ENCODE measurements at places on chromosomes 1 and 21. TPM values are rescaled to one million over a fixed set of nuclear protein-coding genes. Genes with fewer than 3 reads are reported as not detected.

DNA sequence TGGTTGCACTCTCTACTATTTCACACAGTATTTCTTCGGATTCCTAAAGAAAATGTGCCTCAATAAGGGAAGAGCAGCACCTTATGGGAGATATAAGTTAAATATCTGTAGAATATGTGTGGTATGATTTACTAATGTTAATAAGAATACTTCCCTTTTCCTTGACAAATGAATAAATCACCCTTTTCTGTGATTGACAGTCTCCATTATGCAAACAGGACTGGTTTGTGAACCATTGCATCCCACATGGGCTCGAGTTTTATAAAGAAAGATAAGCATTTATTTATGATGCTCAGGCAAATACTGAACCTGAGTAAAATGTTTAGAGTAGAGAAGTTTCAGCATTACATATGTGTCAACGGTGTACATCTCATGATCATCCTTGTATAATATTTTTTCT, 587.7 kb upstream of the BRINP3 start:
- no peak for DNase-seq

GRCh38 chr1:228163007-228163753, 2.4 kb upstream of the IBA57 start:
- no peak for DNase-seq

The SERINC2 gene
- polyA plus RNA-seq: 219 TPM

The HP1BP3 gene
- 91.3 TPM for polyA plus RNA-seq

The KCND3 gene
- 0.60 TPM for polyA plus RNA-seq

All from sigmoid colon (tissue), 7 donors.